ENCODE measurements at places on chromosomes 7 and 10.
A peak's percentile ranks its signal among the peaks of the same experiment; 100 is the strongest.

DNA sequence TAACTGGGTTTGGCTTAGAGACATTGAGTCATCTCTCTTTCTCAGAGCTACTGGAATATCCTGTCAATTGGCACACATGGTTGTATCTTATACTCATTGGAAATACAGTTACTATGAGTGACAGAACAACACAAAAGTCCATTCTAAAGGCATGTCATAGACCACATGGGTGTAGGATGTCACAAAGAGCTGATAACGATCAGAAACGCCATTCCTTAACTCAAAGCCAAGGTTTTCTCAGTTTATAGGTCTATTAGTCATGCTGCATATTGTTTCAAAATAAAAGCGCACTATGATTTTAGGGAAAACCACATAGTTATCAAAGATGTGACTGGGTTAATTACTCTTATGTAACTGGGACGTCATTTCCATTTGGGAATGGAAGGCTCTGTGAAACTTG, 147.2 kb upstream of the FAM171A1 start:
- DNase-seq, result no peak

DNA sequence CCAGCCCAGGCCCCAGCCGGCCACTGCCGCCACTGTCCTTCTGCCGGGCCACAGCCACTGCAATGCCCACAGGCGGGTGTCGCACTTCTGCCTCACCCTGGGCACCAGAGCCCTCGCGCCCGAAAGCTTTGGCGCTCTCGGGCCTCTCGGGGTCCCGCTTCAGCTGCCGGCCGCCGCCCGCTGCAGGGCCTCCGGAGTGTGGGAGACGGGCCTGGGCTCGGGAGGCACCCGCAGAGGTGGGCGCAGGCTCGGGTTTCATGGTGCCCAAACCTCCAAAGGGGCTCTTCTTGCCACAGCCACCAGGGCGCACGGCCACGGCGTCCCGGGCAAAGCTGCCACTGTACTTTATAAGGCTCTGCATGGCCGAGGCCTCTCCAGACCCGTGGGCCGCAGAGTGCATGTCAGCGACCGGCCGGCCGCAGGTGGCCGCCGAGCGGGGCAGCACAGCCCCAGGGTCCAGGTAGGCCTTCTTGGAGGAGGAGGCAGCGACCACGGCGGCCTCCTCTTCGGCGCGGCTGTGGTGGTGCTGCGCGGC, 35.9 kb downstream of the TNRC18 start:
- no peak for DNase-seq

DNA sequence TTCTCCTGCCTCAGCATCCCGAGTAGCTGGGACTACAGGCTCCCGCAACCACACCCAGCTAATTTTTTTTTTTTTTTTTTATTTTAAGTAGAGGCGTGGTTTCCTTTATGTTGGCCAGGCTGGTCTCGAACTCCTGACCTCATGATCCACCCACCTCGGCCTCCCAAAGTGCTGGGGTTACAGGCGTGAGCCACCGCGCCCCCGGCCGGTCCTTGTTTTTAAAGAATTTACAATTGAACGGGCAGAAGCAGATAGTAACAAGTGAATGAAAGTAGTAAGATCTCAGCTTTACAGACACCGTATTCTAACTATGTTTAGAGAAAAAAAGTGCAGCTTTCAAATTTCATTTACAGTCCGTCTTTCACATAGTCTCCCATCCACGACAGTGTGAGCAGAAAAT, 112.5 kb upstream of the VWC2 start:
- no peak for DNase-seq

GRCh38 chr10:120015064-120015463, 122.5 kb downstream of the SEC23IP start:
- DNase-seq, result no peak

- no peak for DNase-seq
These were observed 51.7 kb downstream of the LAMB1 start for GRCh38 chr7:107951172-107951787.

DNA sequence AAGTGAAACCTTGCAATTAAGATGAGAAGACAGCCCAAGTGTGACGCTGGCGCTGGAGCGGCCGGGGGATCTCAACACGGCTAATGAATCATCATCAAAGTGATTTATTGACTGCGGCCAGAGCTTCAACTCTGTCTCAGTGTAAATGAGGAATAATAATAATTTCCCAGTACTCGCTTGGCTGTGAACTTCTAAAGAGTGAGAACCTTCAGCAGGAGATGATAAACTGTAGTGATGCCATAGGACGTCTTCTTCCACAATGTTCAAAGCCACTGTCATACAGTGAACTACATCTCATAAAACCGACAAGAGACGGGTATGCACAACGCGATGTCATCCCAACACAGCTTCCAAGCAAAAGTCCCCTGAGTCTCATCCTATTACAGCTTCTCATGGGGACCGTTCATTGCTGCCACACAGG, 123.6 kb upstream of the NOBOX start:
- no peak for DNase-seq

- DNase-seq, result peak; percentile 95
These were observed 23.6 kb downstream of the DDIT4 start for GRCh38 chr10:72297281-72297804.

DNA sequence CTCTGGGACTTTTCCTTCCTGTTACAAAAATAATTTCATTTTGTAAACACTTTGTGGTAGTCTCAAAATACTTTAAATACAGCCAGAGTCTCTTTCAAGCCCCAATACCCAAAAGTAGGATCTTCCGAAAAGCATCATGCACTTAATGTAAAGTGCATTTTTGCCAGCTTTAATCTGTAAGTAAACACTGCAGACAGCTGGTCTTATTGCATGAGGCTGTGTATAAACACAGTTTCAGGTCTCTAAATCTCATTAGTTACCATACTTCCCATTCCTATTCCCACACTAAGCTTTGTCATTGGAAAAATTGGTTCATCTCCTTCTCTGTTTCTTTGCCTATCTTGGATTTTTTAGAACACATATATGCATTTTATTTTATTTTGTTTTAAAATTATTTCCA, 87.6 kb upstream of the GNAI1 start:
- no peak for DNase-seq

DNA sequence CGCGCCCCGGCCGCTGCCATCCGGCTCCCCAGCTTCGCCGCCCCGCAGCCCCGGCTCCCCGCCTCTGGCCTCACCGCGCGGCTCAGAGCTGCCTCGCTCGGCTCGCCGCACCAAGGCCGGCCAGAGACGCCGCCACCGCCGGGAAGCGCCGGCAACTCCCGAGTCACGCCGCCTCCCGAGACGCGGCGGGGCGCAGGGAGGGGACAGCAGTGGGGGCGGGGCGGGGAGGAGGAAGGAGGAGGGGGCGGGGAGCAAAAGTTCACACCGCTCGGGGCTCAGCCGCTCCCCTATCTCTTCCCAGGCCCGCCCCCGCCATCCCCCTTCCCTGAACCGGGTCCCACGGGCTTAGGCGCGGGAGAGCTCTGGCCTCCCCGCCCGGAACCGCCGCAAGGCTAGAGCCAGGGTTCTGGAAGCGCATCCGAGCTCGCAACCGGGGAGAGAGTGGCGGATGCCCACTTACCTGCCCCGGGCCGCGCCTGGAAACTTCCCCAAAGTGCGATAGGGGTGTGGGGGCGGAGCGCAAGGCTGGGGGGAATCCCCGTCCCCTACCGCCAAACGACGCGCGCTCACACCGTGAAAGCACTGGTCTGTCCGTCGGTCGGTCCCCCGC, 1.0 kb downstream of the CHST15 start:
- peak; percentile 58 for DNase-seq

DNA sequence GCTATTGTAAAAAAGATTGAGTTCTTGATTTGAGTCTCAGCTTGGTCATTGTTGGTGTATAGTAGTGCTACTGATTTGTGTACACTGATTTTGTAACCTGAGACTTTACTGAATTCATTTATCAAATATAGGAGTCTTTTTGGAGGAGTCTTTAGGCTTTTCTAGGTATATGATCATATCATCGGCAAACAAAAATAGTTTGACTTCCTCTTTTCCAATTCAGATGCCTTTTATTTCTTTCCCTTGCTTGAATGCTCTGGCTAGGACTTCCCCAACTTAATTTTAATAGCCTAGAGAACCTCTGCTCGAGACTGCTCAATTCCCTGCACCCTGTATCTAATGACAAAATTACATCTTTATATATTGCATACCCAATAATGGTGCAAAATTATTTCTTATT, 154.4 kb downstream of the CCDC7 start:
- DNase-seq, result no peak

- no peak for DNase-seq
These were observed 44.9 kb upstream of the SVOPL start for GRCh38 chr7:138746073-138746472.

GRCh38 chr7:117200786-117201458, 121.9 kb downstream of the WNT2 start:
- no peak for DNase-seq

DNA sequence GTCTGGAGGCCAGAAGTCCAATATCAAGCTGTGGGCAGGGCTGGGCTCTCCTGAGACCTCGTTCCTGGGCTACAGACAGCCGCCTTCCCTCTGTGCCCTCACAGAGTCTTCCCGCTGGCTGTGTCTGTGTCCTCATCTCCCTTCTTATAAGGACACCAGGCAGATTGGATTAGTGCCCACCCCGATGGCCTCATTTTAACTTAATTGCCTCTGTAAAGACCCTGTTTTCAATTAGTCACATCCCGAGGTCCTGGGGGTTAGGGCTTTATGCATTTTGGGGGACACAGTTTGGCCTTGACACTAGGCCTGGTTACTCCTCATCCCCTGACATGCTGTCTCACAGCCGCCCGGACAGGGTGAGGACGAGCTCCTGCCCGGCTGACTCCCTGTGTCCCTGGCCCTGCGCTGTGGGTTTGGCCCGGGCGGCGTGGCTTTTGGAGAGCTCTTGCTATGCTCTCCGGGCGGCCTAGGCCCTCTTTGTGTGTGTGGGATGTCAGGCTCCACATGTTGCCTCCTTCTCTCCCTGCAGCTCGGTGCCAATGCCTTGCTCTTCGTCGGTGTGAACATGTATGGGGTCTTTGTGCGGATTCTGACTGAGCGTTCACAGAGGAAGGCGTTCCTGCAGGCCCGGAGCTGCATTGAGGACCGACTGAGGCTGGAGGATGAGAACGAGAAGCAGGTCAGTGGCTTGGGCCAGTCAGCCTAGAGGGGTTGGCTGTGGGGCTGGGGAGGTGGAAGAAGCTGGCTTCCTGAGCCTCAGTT, 18.2 kb downstream of the ADCY1 start:
- no peak for DNase-seq

- no peak for DNase-seq
These were observed 65.6 kb downstream of the ZNF503 start for GRCh38 chr10:75335983-75336382.

GRCh38 chr10:11595395-11595692, 16.1 kb downstream of the USP6NL start:
- DNase-seq, result no peak

DNA sequence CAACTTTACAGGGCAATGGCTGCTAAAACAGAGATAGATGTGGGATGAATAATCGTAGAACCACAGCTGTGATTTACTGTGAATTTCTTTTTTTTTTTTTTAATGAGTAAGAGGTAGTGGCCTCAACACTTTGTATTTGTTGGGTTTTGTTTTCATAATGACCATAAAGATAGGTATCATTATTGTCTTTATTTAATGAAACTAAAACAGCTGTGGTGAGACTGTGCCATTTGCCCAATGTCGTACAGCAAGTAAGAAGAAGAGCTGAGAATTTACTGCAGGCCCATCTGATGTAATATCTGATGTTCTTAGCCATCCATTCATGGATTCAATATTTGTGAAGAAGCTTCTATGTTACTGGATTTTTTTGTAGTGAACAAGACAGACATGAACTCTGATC, 271.2 kb downstream of the IPMK start:
- no peak for DNase-seq

GRCh38 chr7:102258073-102258748, 28.5 kb upstream of the SH2B2 start:
- DNase-seq, result no peak

DNA sequence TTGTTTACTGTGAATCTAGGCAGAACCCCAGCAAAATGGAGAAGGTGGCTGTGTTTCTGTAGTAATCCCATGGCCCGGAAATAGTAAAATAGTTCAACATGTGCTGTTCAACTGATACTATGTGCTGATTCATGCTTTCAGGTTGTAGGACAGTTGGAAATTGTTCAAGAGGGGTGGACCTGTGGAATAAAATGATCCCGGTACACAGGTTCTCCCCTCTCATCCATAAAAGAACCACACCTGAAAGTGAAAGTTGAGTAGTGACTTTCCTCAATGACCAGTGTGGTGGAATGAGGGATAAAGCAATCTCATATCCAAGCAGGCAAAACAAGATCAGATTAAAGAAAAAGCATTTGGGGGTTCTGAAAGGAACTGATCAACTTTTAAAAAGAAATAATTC, 177.1 kb downstream of the POU6F2 start:
- DNase-seq, result no peak

GRCh38 chr10:112213836-112214235, 30.3 kb upstream of the GPAM start:
- no peak for DNase-seq

DNA sequence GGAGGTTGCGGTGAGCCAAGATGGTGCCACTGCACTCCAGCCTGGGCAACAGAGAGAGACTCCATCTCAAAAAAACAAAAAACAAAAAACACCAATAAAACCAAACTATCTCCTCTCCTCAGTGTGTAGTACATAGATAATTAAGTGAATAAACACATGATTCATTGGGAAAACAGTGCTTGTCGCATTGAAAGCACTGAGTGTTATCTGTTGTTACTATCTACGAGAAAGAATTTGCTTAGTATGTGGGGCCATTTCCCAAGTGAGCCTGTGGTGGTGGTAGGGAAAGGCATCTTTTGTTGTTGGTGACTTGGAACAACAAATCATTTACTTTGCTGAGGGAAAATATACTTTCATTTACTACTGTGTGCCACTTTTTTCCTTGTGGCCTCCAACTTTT, 42.6 kb downstream of the RSBN1L start:
- DNase-seq, result no peak

- DNase-seq, result peak; percentile 57
These were observed 34.5 kb downstream of the ASB13 start for GRCh38 chr10:5631936-5632335.

DNA sequence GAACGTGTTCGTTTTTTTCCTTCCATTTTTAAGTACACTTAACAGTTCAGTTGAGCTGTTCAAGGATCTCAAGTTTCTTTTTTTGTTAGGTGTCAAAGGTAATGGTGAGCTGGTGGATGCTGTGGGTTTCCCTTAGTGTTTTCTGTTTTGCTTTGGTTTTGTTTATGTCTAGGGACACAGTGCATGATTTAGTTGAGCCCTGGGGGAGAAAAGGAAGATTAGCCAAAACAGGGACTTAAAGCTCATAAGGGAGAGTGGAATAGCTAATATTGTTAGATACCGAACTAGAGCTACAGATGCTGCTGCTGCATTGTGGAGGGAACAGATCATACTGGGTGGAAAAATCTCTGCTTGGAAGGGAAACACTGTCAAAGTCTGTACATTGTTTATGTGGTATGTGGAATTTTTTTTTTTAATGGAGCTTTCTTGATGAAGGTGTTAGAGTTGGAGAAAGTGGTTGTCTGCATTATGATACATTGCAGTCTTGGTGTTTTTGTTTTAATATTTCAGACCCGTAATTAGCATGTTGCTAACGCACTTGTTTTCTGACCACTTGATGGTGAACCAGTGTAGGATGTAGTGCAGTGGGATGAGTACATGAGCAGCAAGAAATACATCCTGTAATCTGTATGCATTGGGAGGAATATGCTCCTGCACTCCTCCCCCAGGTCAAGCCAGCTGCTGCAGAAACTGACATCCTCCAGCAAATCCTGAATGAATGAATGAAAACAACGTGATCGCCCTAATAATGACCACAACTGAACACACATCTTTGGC, 2.1 kb downstream of the GLCCI1 start:
- no peak for DNase-seq

GRCh38 chr10:88178758-88179157, 315.3 kb downstream of the PTEN start:
- no peak for DNase-seq

GRCh38 chr7:3738964-3739363, 437.9 kb downstream of the SDK1 start:
- no peak for DNase-seq

- DNase-seq, result no peak
These were observed 475.4 kb upstream of the IGFBP3 start for GRCh38 chr7:46396481-46396880.
